ENCODE measurements at places on chromosomes 16 and 17.

DNA sequence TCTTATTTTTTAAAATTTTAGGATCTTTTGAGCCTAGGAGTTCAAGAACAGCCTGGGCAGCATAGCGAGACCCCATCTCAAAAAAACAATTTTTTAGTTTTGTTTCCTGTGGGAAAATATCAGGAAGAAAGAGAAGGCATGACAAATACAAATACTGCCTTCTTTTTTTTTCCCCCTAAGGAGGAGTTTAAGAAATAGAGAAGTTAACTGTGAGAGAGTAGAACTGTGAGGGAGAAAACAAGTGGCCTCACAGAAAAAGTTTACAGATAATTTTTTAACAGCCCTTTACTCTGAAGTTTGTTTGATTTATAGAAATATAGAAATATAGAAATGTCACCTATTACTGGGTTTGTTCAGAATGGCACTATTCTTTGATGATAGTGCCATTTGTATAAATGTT is 21.1 kb downstream of the TTYH2 start:
- no peak for DNase-seq

- DNase-seq: no peak
These were observed 11.1 kb upstream of the CCL5 start for GRCh38 chr17:35891269-35891668.

GRCh38 chr17:75459590-75460267 is 3.3 kb downstream of the TMEM94 start:
- no peak for DNase-seq

GRCh38 chr17:10264051-10264450 is 65.6 kb upstream of the GAS7 start:
- no peak for DNase-seq

GRCh38 chr17:32156656-32157055 is 14.4 kb downstream of the RHOT1 start:
- no peak for DNase-seq

DNA sequence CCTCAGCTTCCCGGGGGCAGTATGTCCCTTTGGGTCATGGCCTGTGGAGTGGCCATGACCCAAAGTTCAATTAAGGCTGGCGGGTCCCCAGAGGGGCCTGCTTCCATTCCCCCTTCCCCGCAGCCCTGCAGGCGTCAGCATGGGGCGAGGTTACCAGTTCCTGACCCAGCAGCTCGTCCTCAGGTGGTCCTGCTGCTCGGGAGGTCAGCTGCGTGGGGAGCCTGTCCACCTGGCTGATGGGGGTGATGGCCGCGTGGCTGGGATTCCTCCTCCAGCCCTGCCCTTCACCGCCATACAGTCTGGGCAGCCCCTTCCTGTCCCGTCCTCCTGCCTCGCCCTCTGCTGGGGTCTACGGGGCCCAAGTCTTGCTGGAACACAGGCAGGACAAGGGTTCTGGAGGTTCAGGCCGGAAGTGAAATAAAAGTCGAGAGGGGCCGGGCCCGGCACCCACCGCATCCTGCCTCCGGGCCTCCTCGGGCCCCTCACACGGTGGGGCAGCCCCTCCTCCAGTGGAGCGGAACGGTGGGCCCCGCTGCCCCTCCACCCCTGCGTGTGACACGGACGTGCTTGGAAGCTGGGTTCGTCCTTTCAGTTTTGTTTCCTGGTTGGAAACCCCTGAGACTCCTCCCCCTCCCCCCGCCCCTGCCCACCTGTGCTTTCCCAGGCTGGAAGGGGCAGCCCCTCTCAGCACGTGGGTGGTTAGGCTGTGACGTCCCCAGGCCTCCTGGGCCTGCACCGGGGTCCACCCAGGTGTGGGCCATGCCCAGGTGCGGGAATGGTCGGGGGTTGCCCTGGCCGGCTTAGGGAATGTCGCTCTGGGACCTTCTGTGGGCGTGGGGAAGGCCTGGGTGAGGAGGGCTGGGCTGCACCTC is 6.8 kb downstream of the UBALD2 start:
- peak; percentile 43 for DNase-seq

DNA sequence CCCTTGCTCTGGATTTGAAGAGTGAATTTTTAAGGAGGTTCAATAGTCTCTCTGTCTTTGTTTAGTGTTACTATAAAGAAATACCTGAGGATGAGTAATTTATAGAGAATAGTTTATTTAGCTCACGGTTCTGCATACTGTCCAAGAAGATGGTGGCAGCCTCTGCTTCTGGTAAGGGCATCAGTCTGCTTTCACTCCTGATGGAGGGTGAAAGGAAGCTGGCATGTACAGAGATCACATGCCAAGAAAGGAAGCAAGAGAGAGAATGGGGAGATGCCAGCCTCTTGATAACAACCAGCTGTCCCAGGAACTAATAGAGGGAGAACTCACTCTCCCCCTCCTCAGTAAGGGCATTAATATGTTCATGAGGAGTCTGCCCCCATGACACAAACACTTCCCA is 917.5 kb upstream of the GOT2 start:
- DNase-seq: no peak

DNA sequence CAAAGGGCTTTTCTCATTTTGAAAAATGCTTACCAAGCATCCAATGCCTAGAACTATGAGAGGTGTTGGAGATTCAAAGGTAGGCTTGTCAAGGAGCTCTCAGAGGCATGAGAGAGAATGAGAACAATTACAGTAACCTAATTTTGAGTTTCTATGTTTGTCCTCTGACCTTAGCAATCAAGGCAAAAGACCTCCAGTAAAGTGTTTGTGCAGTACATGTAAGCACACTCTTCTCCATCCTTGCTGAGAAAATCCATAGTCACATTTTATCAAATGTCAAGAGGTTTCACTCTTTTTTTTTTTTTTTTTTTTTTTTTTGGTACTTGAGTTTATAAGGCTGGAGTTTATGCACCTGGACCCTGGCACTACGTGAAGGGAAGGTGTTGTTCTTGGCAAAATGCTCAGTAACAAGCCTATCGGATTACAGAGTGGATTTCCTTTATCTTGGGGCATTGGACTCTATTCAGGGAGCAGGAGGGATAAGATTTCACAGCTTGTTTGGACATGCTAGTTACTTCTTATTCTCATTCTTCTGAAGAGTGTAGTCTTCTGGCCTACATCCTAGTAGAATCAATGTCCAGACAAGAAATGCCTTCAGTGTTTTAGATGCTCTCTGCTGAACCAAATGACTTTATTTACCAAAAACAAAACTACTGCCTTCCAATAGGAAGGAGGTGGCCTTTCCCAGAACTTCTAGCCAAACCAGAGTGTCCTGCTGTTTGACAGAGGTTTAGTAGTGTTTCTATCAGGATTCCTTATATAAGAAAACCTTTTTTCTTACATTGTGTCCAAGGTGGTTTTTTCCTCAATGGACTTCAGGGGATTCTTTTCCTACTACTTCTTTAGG is 21.9 kb downstream of the KCNJ2 start:
- no peak for DNase-seq

DNA sequence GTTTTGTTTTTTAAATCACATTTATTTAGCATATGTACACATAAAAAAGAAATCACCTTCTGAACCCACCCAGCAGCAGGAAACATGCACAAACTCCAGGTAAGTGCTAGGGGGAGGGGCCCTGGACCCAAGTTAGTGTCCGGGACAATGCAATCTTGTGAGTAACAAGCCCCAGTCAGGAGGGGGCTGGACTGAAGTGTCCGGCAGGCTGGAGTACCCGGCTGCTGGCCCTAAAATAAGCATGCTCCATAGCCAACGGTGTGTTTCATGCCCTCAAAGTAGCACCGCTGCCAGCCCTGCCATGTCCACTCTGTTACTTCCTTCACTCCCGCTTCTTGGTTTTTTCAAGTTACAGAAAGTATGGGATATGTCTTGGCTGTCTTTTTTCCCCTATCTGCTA is 102.1 kb downstream of the SPAG9 start:
- DNase-seq: no peak

DNA sequence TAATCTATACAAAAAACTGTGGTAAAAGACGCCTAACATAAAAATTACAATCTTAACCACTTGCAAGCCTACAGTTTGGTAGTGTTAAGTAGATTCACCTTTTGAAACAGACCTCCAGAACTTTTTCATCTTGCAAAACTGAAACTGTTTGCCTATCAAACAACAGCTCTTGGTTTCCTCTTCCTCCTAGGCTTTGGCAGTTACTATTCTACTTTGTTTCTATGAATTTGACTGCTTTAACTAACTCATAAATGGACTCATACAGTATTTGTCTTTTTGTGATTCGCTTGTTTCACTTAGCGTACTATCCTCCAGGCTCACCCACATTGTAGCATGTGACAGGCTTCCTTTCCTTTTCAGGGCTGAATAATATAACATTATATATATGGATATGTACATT is 97.0 kb downstream of the PRKCA start:
- DNase-seq: no peak

DNA sequence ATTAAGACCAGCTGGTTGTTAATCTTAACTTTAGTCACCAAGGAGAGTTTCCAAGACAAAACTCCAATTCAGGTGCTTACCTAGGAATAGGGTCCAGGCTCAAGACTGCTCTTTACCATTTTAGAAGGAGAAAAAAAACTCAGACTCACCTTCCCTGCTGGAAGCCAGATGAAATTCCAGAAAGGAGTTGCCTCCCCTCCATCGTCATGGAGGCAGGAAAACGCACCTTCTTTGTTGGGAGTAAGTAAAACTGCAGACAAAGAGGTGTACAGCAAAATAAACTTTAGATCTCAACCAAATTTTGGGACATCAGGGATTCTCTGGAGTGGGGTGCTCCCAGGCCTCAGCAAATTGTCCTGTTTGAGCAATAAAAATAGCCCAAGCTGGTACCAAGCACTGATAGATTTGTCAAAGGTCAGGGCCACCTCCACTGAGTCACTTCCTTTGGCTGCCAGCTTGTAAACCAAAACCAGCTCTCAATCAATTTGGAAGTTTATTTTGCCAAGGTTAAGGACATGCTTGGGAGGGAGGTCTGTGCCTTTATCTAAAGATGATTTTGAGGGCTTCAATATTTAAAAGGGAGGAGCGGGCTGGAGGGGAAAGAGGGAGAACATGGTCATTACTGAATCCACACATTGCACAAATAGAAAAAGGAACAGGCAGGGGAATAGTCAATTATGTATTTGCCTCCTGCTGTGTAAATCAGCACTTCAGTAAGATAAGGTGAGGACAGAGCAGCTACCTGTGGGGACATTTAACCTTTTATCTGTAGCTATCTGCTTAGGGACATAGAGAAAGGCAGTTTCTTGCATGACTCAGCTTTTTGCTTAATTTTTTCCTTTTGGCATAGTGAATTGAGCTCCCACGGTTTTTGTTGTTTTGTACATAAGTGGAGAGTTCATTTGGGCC is 1.5 kb upstream of the ALDH3A2 start:
- no peak for DNase-seq

GRCh38 chr17:36755586-36755985 is 154.2 kb downstream of the MRM1 start:
- DNase-seq: peak; percentile 34

DNA sequence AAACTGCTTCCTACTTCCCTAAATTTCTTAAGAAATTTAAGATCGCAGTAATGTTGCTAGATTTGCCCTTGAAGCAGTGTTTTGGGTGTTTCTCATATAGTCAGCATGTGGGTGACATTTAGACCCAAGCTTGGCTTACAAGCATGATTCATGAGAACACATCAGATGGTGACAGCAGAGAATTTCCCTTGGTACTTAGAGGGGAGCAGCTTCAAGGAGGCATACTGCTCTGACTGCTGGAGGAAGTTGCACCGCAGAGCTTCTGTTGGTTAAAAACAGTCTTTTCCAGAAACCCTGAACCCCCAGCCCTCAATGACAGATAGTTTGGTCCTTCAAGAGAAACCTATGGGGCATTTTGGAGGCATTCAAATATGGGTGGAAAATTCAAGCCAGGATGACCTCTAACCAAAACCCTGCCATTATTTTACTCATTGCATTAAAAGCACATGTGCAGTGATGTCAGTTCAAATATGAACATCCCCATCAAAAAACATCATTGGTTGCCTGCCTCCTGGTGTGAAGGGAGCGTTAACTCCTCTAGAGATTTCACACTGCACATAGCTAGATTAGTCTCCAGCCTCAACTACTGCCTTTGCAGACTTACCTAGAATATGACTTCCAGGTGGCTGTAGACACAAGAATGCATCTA is 201.5 kb upstream of the CACNG5 start:
- no peak for DNase-seq

DNA sequence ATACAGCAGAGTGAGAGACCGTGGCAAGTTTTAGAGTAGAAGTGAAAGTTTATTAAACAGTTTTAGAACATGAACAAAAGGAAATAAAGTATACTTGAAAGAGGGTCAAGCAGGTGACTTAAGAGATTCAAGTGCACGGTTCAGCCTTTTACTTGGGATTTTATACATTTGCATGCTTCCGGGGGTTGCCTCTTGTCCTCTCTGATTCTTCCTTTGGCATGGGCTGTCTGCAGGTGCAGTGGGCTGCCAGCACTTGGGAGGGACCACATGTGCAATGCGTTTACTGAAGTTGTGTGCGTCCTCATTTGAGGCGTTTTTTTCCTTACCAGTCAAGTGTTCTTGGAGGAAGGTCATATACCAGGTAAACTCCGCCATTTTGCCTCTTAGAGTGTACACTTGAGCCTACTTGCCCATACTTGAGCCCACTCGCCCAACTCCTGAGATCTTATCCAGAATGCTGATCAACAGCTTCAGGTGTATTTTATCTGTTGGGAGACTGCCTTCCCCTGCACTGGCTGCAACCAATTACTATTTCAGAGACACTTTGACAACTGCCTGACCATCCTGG is 195.2 kb downstream of the IRX5 start:
- no peak for DNase-seq

GRCh38 chr17:4199818-4200402 is 56.9 kb downstream of the CYB5D2 start:
- DNase-seq: peak; percentile 51

- DNase-seq: no peak
These were observed 44.2 kb downstream of the LYRM9 start for GRCh38 chr17:27848931-27849330.

DNA sequence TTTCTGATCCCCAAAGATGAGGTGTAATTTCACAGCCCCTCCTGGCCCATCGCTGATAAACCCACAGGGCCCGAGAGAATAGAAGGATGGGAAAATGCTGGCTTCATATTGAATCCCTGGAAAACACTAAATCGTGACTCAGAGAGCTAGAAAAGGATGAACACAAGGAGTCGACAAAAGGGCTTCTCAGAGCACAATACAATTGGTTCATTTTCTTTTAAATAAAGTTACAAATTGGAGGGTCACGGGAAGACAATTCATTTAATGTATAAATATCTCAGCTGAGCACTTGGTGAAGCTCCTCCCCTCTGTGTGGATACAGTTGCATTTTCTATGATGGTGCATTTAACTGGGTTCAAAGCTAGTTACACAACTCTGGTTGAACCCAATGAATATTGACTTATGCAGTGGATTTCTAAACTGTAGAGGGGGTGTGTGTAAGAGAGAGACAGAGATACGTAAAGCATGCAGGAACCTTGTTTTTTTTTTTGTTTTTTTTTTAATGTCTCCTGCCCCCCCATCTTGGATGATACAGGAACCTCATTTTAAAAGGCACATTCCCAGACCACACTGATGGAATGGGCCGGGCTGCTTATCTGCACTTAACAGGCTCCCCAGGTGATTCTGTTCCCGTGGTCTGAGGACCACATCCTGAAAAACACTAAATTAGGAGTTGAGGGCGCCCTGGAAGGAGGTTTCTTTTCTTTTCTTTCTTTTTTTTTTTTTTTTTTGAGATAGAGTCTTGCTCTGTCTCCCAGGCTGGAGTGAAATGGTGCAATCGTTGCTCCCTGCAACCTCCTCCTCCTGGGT is 14.1 kb downstream of the TTYH2 start:
- no peak for DNase-seq

GRCh38 chr17:50191359-50192143 is 9.9 kb downstream of the COL1A1 start:
- no peak for DNase-seq

- no peak for DNase-seq
These were observed 1.2 kb downstream of the EVI2A start for GRCh38 chr17:31320241-31320640.

GRCh38 chr17:14748036-14748710 is 447.3 kb downstream of the HS3ST3B1 start:
- no peak for DNase-seq
